ENCODE measurements at places on chromosomes 11 and 22. TPM values are rescaled to one million over a fixed set of nuclear protein-coding genes. Genes with fewer than 3 reads are reported as not detected.
A peak's percentile ranks its signal among the peaks of the same experiment; 100 is the strongest.

- DNase-seq, result no peak
These were observed 14.9 kb downstream of the PGAP2 start for GRCh38 chr11:3823303-3823702.

DNA sequence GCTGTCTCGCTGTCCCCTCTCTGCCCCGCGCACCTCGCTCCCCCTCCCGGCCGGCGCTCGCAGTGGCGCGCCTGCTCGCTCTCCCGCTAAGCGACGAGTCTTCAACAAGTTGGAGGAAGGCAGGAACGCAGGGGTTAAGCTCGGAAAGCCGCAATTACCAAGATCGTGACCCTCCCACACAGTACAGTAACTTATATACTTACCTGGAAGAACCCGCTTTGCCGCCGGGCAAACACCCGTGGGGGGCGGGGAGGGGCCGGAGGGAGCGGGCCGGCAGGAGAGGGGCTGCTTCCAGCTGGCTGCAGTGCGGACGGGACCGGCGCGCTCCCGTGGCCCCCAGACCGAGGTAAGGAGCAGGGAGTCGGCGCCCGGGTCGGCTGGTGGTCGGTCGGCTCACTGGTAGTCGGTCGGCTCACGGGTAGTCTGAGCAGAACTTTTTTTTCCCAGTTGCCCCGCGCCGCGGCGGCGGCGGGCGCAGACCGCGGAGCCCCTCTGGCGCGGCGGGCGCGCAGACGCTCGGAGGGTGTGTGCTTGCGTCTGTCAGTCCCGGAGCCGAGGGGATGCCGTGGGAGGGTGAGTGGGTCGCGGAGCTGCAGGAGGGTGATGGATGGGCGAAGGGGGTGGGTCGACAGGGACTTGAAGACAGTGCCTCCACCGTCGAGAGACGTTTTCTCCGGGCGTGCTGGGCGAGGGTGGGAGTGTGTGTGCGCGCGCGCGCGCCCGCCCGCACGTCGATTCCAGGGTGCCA lies 101.2 kb upstream of the HSD17B12 start:
- DNase-seq, result no peak

DNA sequence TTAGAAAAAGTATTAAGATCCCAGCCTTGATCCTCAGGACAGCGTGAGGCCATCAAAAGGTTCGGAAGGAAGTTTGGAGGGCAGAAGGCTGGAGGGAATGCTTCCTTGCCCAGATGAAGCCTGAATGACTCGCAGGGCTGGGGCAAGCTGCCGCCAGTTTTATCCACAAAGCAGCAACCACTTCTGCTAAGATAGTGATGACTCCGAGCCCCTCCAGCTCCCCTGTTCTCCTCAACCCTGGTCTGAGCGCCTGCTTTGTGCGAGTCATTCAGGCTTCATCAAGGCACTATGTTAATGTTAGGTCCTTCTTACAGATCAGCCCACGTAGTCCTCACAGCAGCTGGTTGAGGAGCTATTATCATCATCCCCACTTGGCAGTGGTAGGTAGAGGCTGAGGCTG lies 158.8 kb downstream of the COMMD9 start:
- DNase-seq, result no peak

DNA sequence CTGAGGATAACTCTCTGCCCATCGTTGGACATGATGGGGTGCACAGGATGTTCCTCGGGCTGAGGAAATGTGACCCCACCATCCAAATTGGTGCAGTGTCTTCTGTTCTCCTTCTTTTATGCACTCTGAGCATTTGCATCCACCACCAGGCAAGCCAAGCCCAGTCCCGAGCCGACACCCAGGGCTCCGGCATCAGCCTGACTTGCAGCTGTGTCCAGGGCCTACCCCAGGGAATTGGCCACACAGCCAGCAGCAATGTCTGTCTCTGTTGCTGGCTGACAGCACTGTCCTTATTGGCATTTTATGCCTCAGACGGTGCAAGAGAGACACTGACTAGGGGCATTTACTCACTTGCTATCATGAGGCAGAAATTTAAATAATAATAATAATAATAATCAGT lies 25.4 kb upstream of the CPT1A start:
- DNase-seq, result no peak

DNA sequence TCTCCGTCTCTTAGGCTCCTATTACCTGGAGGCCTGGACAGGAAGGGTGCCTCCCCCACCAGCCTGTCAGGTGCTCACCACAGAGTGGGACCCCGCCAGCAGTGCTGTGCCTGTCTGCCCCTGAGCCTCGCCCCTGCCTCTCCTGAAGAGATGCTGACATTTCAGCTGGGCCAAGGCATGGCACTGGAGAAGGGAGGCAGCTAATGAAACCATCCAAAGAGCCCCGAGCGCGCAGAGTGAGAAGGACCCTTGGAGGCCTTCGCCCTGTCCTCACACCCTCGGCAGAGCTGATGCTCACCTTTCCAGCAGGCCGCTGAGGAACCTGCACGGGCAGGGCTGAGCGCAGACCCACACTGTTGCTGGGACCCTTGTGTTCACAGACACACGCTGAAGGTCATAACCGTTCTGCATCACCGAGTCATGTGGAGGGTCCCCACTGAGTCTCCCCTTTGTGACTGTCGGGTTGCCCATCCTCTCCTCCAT lies 2.1 kb upstream of the LRFN4 start:
- no peak for DNase-seq

DNA sequence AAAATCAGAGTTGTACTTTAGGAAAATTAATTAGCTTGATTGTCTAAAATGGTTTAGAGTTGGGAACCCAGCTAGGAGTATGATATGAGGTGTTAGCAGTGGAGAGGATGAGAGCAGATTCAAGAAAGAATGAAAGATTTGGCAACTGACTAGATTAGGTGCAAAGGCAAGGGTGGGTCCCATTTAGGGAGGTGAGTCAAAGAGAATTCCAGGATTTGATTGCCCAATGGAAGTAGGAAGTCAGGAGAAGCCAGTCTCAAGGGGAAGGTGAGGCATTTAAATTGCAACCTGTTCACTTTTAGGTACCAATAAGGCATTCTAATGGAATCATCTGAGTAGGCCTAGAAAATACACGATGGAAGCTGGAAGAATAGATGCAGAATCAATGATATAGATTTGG lies 3.6 kb upstream of the CKAP5 start:
- no peak for DNase-seq

GRCh38 chr22:47034076-47034808 lies 271.8 kb downstream of the TBC1D22A start:
- no peak for DNase-seq

GRCh38 chr11:122668562-122669090 lies 13.1 kb downstream of the UBASH3B start:
- peak; percentile 44 for DNase-seq

- DNase-seq, result no peak
These were observed 125.9 kb downstream of the TEAD1 start for GRCh38 chr11:12800032-12800671.

GRCh38 chr11:134125507-134125906 lies 56.6 kb downstream of the JAM3 start:
- DNase-seq, result no peak

- DNase-seq, result no peak
These were observed 958 bp upstream of the TUT1 start for GRCh38 chr11:62592146-62592815.

- DNase-seq, result no peak
These were observed 437.0 kb downstream of the TBC1D22A start for GRCh38 chr22:47199261-47199978.

DNA sequence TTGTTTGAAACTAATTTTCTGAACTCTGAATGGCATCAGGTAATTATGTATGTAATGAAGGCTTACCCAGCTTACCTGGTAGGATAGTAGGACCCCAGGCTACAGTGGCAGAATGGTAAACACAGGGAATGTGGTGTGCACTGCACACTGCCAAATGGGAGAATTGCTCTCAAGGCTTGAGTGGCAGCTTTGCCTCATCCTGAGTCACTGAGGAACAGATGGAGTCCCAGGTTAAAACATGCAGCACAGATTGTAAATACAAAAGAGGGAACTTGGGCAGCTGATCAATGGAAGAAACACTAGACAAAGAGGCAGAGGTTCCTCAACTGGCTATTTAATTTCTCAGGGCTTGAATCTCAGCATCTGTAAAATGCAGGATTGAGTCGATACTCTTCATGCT lies 24.4 kb downstream of the GPR83 start:
- no peak for DNase-seq

DNA sequence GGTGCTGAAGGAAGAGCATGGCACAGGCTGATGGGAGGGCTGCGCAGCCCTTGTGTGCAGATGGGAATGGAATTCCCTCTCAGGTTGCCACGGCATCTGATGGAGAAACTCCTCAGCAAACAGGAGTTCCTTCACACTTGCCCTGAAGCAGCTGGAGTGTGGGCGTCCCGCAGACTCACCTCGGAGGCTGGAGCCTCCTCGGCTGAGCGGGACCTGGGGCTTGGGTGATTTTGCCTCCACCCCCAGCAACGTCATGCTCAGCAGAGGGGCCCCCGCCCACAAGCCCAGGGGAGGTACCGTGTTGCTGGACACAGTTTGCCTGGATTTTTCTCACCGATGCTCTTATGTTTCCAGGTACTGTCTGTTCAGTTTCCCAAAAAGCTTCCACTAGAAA lies 63.4 kb downstream of the MYO7A start:
- no peak for DNase-seq

The CRACR2B gene
- 45.1 TPM for total RNA-seq

The VSIG10L2 gene
- total RNA-seq, result 0.43 TPM

The GDPD5 gene
- 15.9 TPM for total RNA-seq

The SCUBE1 gene
- total RNA-seq, result 7.9 TPM

The C11orf24 gene
- total RNA-seq, result 9.8 TPM

All from lung (tissue), 17 donors.